ENCODE measurements at places on chromosomes 7 and 10. TPM values are rescaled to one million over a fixed set of nuclear protein-coding genes. Genes with fewer than 3 reads are reported as not detected.

Gene BLNK
- 0.07 TPM for total RNA-seq

Gene GIMAP8
- not detected for total RNA-seq

Gene SLC29A3
- 21.6 TPM for total RNA-seq

Gene ITGB8
- total RNA-seq, result 1.4 TPM

Gene SEMA4G
- 9.0 TPM for total RNA-seq

Gene GJD4
- 0.08 TPM for total RNA-seq

Gene RNF32
- 1.9 TPM for total RNA-seq

Gene EMX2
- not detected for total RNA-seq

Gene CYP3A7
- total RNA-seq, result 0.06 TPM

Gene LEP
- total RNA-seq, result not detected

Gene GFRA1
- 10.9 TPM for total RNA-seq

All from A549 treated with Mapracorat at 1 μM for 4 hours (cell line).